D721Med (cell line): ENCODE measurements at places on chromosomes 1 and 21.

- DNase-seq = no peak
Observed at GRCh38 chr1:58312971-58313563, 233.5 kb downstream of the OMA1 start.

GRCh38 chr21:45405819-45406762, 1.1 kb downstream of the COL18A1 start:
- no peak for DNase-seq

GRCh38 chr1:23795676-23796465, 4.7 kb downstream of the GALE start:
- no peak for DNase-seq

GRCh38 chr1:160618763-160619274, 28.0 kb downstream of the SLAMF1 start:
- DNase-seq = no peak

GRCh38 chr1:11434501-11434900, 44.5 kb upstream of the DISP3 start:
- DNase-seq = no peak

- no peak for DNase-seq
Observed at GRCh38 chr1:219555806-219556205, 57.1 kb downstream of the ZC3H11B start.

DNA sequence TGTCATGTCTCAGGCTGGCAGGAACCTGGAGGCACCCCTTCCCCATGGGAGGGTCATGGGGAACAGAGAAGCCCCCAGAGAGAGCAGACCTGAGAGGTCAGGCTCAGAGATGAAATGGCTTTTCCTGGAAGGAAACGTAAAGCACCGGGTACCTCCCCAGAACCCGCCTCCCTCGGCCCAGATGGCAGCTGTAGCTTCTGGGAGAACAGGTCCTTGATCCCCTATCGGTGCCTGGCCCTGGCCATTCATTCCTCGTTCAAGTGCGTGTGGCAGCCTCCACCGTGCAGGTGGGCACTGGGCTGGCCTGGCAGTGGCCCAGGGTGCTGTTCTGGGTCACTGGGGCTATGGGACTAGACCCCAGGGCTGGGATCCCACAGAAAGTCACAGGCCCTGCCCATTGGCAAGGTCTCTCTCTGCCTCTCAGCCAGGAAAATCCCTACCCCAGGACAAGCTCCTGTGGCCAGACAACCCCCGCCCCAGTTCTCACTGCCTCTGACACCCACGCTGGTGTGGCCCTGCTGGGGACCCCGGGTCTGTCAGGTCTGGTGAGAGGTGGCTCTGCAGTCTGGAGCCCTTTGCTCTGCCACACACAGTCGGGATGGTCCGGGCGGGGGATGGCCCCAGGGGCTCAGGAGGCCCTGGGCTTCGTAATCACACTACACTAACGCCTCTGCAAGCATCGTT, 183.2 kb upstream of the VAMP3 start:
- no peak for DNase-seq

GRCh38 chr1:167456524-167456923, 61.8 kb downstream of the CD247 start:
- no peak for DNase-seq

DNA sequence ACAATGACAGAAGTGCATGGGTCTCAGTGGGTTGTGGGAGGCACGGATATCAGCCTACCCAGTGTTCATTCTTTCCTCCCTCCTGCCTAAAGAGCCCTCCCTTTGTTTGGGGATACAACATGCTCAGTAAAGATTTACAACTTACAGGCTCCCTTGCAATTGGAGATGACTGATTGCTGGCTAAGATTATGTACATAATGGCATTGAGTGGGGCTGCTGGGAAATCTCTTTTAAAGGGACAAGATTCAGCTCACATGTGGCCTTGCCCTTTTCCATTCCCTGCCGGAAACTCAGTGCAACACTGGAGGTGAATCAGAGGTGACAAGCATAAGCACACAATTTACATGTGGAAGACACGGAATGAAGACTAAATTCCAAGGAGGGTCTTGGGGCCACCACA, 83.7 kb upstream of the CHRM3 start:
- no peak for DNase-seq

DNA sequence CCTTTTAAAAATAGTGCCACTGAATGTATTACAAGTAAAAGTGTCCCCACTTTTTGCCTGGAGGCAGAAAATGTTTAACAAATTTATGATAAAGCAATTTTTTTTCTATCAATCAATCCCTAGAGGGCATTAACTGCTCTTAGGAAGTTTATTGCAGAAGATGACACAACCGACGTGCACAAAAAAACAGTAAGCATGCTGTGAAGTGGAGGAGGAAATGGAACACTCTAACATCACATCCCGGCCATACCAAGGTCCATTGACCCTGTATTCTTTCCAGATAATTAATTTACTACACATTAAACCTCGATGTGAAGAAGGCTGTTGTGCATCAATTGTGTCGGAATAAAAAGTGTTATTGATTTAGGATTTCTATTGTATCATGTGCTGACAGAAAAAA, 264.9 kb upstream of the NR5A2 start:
- DNase-seq = no peak

- no peak for DNase-seq
Observed at GRCh38 chr21:45535341-45536081, 6.7 kb downstream of the SLC19A1 start.

GRCh38 chr1:15618655-15619525, 1.6 kb downstream of the DDI2 start:
- DNase-seq = no peak

- DNase-seq = no peak
Observed at GRCh38 chr1:54095546-54096226, 42.3 kb downstream of the TCEANC2 start.

GRCh38 chr1:27887215-27888021, 15.1 kb downstream of the THEMIS2 start:
- DNase-seq = no peak

DNA sequence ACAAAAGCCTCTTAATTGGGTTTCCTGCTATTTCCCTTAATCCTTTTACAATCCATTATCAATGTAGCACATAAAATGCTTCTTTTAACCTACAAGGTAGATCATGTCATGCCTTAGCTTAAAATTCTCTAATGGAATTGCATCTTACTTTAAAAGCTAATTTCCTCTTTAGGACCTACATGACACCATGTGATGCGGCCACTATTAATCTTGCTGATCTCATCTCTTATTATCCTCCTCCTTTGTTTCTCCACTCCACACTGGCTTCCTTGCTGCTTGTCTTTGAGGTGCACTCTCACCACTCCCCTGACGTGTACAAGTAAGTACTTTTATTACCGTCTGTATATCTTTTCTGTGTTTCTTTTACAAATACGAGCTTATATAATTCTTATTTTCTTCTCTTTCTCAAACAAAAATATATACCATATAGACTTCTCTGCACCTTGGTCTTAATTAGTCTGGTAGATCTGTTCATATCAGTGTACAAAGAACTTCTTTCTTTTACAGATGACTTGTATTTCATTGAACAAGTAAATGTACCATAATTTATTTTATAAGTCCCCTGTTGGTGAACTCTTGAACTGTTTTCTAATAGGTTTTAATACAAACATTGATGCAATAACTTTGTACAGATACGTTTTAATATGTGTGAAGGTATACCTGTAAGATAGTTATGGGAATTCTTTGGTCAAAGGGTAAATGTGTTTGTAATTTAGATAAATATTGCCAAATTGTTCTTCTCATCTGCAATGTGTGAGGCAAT, 28.2 kb downstream of the GPR88 start:
- no peak for DNase-seq

DNA sequence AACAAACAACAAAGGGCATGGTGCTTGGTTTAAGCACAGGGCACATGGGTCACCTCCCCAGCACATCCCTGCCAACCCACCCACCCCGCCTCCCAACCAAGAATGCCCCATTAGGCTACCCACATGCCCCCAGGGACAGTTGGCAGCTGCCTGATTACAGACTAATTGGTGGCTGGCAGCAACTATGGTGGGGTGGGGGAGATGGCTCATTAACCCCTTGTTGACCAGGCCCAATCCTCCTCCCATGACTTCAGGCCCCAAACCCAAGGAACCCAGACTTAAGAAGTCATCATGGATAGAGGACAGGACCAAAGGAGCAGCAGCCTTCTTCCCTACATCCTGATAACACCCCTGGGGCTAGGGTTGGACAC, 1.3 kb downstream of the RIMS3 start:
- no peak for DNase-seq

DNA sequence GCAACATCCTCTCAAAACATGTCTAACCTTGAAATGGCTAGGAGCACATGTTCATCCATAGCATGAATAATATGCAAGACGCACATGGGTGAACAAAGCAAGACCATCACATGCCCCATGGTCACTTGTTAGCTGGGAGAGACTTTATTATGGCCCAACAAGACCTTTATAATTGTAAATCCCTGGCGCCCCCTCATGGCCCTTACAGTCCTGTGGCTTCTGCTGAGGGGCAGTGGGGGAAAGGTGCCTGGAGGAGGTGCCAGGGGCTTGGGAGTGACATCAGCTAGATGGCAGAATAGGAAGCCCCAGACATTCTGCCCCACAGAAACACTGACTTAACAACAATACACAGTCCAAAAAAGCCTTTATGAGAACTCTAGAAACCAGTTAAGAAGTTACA, 51.7 kb downstream of the CSMD2 start:
- DNase-seq = no peak

DNA sequence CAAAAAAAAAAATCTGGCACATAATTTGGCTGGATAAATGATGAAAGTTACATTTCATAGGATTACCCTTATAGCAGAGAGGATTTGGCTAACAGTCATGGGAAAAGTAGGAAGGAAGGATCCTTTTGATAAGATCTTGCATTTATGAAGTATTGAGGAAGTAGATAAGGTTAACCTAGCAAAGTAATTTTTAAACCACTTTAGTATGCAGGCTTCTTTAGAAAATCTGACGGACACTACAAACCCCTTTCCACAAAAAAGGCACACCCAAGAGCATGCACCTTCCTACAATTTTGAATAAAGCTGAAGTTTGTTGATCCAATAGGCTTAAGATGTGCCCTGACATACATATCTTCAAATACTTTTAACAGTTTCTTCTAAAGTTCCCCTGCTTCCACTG, 275.2 kb downstream of the GRIK1 start:
- no peak for DNase-seq

DNA sequence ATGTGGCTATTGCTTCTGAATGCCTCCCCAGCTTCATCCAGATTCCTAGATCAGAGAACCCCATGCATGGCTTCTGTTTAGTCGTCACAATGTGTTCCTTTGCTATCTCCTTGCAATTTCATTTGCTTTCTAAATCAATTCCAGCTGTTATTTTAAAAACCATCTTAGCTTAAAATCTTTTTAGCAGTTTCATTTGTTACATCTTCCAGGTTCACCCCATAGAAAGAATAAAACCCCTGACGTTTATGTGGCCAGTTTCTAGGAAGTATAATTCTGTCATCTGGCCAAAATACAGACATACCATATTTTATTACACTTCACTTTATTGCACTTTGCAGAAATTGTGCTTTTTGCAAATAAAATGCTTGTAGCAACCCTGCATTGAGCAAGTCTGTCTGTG, 278.4 kb downstream of the PTPRC start:
- no peak for DNase-seq

DNA sequence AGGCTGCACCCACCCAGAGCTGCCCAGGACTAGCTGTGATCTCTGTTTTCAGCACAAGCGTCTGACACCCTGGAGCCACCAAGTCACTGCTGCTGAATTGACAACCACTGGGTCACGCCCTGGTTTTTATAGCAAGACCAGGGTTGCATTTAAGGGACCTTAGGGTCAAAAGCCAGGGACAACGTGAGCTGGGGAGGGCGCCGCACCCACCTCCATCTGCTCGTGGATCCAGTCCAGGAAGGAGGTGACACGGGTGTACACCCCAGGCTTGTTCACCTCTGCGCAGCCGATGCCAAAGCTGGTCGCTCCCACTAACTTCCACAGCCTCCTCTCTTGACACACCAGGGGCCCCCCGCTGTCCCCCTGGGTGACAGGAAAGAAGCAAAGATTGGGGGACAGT, 9.2 kb upstream of the TFF1 start:
- DNase-seq = no peak

- DNase-seq = no peak
Observed at GRCh38 chr1:152743371-152744145, 14.3 kb upstream of the KPRP start.

GRCh38 chr1:80639777-80640533, 1160.8 kb upstream of the ADGRL2 start:
- DNase-seq = no peak
